ENCODE measurements at places on chromosomes 16 and 17. TPM values are rescaled to one million over a fixed set of nuclear protein-coding genes. Genes with fewer than 3 reads are reported as not detected.

CNGB1 gene
- polyA plus RNA-seq: not detected

GRCh38 chr16:25988084-25988483, 296.3 kb downstream of the HS3ST4 start:
- no peaks in the 10 kb centered on the region for H3K27me3 ChIP-seq
- no peak overlapping the region for H3K4me3 ChIP-seq
- no peaks in the 10 kb centered on the region for H3K36me3 ChIP-seq
- no peak for DNase-seq
- H3K4me1 ChIP-seq: no peaks in the 10 kb centered on the region

- no peaks in the 10 kb centered on the region for H3K4me1 ChIP-seq
- H3K27ac ChIP-seq: no peak overlapping the region
- H3K4me3 ChIP-seq: no peak overlapping the region
- no peaks in the 10 kb centered on the region for H3K27me3 ChIP-seq
Measured at GRCh38 chr17:8821446-8822105, 22.4 kb upstream of the MFSD6L start.

DNA sequence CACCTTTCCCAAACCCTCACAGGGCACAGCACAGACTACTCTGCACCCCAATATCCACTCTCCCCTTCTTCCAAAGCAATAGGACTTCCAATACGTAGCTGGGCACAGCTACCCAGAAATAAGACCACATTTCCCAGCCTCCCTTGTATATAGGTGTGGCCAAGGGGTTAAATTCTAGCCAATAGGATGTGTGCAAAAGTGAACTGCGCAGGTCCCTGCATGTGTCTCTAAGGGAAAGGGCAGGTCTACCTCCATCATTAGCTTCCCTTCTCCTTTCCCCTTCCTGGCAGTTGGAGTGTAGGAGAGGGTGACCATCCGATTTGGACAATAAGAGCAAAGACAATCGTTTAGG, 25.5 kb upstream of the SNN start:
- H3K36me3 ChIP-seq: no peaks in the 10 kb centered on the region
- DNase-seq: no peak
- H3K4me1 ChIP-seq: no peaks in the 10 kb centered on the region
- no peak overlapping the region for H3K4me3 ChIP-seq
- H3K27ac ChIP-seq: no peak overlapping the region

DNA sequence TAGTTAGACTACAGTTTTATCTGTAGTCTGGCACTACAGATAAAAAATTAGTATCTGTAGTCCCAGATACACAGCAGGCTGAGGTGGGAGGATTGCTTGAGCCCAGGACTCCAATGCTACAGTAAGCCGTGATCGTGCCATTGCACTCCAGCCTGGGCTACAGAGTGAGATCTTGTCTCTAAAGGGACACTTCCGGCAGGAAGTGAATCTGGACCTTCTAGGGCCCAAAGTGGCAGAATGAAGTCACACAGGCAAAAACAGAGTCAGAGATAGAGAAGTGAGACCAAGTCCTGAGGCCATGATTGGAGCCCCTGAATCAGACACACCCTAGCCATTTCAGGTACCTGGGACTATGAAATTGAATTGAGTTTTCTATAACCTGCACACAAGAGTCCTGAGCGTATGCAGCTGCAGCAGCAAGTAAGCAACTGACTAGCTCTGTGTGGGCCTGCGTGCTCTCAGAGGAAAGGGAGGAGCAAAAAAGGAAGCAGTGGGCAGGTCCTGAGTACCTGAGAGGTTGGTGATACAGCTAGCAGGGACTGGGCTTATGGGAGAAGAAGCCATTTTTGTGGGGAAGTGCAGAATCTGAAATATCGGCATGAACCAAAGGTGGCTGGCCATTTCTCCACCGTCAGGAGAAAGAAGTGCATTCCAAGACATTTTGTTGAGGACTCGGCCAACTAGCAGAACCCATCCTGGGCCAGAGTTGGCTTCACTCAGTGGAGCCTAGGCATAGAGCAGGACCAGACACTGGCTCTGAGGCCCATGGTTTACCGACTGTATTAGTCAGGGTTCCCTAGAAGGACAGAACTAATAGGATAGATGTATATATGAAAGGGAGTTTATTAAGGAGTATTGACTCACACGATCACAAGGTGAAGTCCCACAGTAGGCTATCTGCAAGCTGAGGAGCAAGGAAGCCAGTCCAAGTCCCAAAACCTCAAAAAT, 27.2 kb upstream of the BRD7 start:
- DNase-seq: no peak
- H3K36me3 ChIP-seq: no peaks in the 10 kb centered on the region
- H3K27ac ChIP-seq: no peak overlapping the region
- H3K4me1 ChIP-seq: no peaks in the 10 kb centered on the region
- H3K4me3 ChIP-seq: no peak overlapping the region

- H3K27me3 ChIP-seq: no peaks in the 10 kb centered on the region
- no peak overlapping the region for H3K27ac ChIP-seq
- DNase-seq: peak; percentile 49
- H3K4me3 ChIP-seq: no peak overlapping the region
- H3K4me1 ChIP-seq: no peaks in the 10 kb centered on the region
- H3K36me3 ChIP-seq: no peaks in the 10 kb centered on the region
Measured at GRCh38 chr17:79073016-79073705, 1.5 kb upstream of the ENGASE start.

- no peak overlapping the region for H3K4me3 ChIP-seq
- no peak overlapping the region for H3K27ac ChIP-seq
- H3K36me3 ChIP-seq: no peaks in the 10 kb centered on the region
- no peak for DNase-seq
- no peaks in the 10 kb centered on the region for H3K27me3 ChIP-seq
- no peaks in the 10 kb centered on the region for H3K4me1 ChIP-seq
Measured at GRCh38 chr16:64933885-64934284, 188.0 kb downstream of the CDH11 start.

- no peak overlapping the region for H3K27ac ChIP-seq
- no peaks in the 10 kb centered on the region for H3K27me3 ChIP-seq
- H3K4me3 ChIP-seq: no peak overlapping the region
Measured at GRCh38 chr17:18224387-18225120, 881 bp upstream of the LLGL1 start.

DNA sequence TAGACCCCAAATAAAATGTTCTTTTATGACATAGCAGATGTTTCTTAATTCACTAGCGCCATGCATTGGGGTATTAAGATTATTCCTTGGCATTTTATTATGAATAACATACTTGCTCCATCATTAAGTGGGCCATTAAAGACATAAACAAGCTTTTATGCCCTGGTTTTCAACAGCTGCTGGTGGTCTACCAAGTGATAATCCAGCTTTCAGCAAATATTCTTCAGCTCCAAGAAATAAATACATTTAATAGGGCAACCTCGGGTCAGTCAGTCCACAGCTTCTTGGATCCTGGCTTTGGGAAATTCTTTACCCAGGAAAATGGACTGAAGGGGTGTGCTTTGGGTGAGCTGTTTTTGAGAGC, 217.3 kb upstream of the IRX3 start:
- no peaks in the 10 kb centered on the region for H3K36me3 ChIP-seq
- no peaks in the 10 kb centered on the region for H3K27me3 ChIP-seq
- no peak overlapping the region for H3K4me3 ChIP-seq
- no peak for DNase-seq

DNA sequence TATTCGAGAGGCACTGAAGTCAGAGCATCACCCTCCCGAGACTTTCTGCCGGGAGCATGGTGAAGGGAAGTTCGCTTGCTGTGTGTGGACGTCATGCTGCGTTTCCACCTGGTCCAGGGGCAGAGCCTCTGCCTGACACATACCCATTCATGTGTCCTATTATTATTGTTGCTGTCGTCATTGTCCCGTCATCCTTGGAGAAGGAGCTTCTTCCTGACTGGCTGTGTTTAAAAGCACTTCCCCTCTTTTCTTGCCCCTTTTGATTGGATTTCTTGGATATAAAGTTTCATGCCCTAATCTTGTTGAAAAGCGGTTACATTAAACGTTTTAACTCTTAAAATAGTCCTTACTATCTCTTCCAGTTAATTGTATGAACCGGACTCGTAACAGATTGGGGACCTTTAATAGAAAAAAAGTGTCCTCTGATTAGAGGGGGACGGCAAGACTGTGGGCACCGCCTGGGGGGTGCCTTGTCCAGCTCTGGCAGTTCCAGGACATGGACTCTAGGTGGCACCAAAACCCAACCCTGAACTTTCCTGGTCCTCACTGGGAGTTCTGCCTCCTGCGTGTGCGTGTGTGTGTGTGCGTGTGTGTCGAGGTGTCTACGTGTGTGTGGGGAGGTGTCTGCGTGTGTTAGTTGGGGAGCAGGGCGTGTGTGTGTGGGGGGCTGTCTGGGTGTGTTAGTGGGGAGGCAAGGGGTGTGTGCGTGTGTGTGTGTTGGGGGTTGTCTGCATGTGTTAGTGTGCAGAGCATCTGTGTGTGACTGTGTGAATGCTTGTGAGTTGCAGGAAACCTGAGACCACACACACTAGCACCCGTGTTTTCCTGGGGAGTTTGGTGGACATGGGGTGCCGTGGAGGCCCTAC, 133.3 kb upstream of the CIBAR2 start:
- DNase-seq: no peak
- H3K4me3 ChIP-seq: no peak overlapping the region
- no peak overlapping the region for H3K27ac ChIP-seq

PHOSPHO1 gene
- polyA plus RNA-seq: 0.72 TPM

GRCh38 chr17:43782913-43783680, 2.9 kb downstream of the CFAP97D1 start:
- no peaks in the 10 kb centered on the region for H3K36me3 ChIP-seq
- H3K4me1 ChIP-seq: no peaks in the 10 kb centered on the region
- H3K27ac ChIP-seq: no peak overlapping the region
- H3K4me3 ChIP-seq: no peak overlapping the region
- no peaks in the 10 kb centered on the region for H3K27me3 ChIP-seq
- DNase-seq: no peak

PLSCR3 gene
- polyA plus RNA-seq: 70.8 TPM

P2RX5 gene
- 4.9 TPM for polyA plus RNA-seq

- H3K4me1 ChIP-seq: no peaks in the 10 kb centered on the region
- no peak overlapping the region for H3K27ac ChIP-seq
- no peaks in the 10 kb centered on the region for H3K36me3 ChIP-seq
- no peaks in the 10 kb centered on the region for H3K27me3 ChIP-seq
- no peak overlapping the region for H3K4me3 ChIP-seq
- no peak for DNase-seq
Measured at GRCh38 chr17:62724398-62725146, 83.5 kb downstream of the MARCHF10 start.

DNA sequence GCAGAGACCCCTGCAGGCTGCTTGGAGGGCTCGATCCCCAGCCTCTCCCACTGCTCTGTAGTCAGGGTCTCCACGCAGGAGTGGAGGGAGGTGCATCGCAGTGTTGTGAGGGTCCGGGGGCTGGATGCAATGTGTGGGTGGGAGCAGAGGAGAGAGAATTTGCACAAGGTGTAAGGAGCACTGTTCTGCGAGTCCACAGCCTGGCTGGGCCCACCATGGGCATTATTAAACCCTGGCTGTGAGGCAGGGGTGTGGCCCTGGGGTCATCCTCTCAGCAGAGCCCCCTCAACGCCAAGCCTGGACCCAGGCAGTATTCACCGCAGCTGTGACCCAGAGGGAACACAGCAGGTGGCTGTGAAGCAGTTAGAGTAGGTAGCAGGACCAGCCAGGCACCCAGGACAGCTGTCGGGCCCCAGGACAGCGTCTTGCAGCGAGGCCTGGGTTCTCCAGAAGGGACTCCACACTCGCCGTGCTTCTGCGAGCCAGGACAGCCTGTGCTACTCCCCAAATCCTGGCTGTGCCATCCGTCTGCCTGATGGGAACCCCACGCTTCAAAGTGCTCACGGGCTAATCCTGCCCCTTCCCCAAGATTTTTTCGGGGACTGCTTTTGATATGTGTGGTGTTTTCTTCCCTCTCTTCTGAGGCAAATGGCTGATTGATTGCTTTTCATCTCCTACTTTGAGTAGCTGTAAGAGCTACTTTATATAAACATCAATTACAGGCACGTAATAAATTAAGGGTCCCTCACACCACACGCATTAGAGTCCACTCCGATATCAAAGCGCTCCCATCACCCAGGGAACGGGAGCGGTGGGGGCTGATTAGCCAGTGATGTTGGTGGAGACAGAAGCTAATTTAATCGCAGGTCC, 100.9 kb upstream of the GSE1 start:
- DNase-seq: no peak
- H3K27me3 ChIP-seq: no peaks in the 10 kb centered on the region
- no peak overlapping the region for H3K4me3 ChIP-seq
- H3K36me3 ChIP-seq: no peaks in the 10 kb centered on the region
- no peak overlapping the region for H3K27ac ChIP-seq

EVI2A gene
- 37.2 TPM for polyA plus RNA-seq

NPIPB8 gene
- not detected for polyA plus RNA-seq

All from aorta (tissue), 5 donors.